ENCODE measurements at places on chromosomes 3 and 15.

- DNase-seq = no peak
These were observed 307.1 kb downstream of the VPS13C start for GRCh38 chr15:61753018-61753710.

DNA sequence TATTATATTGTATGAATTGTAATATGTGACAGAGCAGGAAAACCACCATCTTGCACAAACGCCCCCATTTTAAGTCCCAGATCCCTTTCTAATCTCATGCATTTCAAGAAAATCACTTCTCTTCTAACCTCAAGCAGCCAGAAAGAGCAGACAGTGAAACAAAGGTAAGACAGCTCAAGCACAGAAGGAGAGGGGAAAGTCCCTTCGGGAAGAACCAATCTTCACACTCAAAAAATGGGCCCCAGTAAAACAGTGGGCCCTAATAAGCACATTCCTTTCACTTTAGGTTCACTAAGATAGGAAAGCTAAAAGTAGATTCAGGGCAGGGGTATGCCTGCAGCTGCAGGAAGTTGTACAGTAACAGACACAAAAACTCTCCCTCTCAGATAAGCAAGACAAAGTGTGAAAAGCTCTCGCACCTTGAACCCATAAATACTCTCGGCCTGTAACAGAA is 1268.7 kb downstream of the SI start:
- no peak for DNase-seq

DNA sequence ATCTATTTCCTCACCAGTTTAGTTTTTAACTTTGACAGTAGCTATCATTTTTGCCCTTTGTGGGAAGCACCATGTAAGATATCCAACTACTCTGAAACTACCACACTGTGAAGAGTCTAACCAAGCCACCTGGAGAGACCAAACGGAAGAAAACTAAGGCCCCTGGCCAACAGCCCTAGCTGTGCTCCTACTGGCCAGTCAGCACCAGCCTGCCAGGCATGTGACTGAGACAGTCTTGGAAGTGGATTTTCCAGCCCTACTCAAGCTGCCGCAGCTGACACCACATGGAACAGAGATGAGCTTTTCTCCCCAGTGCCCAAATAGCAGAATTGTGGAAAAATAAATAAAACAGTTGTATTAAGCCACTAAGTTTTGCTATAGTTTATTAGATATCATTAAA is 2.9 kb upstream of the TBC1D5 start:
- peak; percentile 17 for DNase-seq

DNA sequence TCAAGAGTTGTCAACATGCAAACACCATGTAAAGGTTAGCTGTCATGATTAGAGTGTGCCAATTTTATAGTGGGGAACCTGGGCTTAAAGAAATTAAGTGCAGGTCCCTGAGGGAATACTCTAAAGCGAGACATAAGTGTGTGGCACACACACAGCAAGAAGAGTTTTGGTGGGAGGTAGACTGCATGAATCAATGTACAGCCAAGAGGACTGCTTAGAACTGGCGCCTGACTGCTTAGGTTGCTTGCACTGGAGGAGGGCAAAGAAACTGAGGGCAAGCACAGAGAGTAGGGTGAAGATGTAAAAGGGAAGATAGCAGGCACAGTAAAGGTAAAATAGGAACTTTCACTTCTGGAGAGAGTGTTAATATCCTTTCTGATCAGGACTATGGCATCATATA is 184.9 kb downstream of the SOX2 start:
- no peak for DNase-seq

GRCh38 chr3:61821823-61822251 is 260.5 kb downstream of the PTPRG start:
- DNase-seq = peak; percentile 65

DNA sequence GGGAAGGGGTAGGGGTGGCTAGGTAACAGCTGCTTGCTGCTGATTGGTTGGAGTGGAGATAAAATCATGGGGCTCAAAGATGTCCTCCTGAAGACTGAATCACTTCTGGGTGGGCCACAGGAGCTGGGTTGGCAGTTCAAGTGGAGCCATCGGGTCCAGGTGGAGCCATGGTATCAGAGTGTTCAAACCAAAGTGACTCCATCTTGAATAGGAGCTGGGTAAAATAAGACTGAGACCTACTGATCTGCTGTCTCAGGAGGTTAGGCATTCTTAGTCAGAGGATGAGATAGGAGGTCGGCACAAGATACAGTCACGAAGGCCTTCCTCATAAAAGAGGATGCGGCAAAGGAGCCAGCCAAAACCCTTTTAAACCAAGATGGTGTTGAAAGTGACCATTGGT is 96.5 kb downstream of the RTP4 start:
- DNase-seq = no peak

- DNase-seq = no peak
These were observed 1278.0 kb upstream of the GBE1 start for GRCh38 chr3:83039422-83039821.

DNA sequence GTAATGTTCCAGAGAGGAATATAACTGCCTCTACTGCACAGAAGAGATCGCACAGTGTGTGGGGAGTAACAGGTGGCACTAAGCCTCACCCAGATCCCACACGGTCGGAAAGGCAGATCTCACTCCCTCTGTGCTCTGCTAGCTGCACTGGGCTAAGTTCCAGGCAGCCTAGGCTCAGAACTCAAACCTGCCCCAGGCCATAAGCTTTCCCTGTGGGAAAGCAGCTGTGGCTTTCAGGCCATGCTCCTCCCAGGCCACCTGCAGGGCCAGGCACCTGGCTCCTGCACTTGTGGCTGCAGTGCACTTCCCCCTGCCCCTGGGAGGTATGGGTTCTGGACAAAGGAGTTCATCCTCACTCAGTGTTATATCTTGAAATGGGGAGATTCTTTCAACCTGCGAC is 27.5 kb downstream of the PCCB start:
- peak; percentile 25 for DNase-seq

GRCh38 chr3:168081171-168081771 is 14.5 kb downstream of the GOLIM4 start:
- DNase-seq = no peak

DNA sequence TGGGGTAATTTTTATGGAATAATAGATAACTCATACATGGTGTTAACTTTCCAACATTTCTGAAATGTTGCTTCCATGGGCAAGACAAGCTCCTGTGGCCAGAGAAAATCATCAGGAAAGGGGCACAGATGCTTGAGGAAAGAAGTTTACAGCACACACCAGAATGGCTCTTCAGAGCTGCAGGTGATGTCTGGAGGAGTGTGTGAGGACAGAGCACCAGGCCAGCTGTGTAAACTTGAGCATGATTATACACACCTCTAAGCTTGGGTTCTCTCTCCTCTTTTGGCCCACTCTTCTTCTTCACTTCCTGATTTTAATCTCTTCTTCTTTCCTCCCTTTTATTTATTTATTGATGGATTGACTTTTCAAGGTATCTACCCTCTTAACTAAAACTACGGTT is 676.0 kb downstream of the GRM7 start:
- no peak for DNase-seq

GRCh38 chr3:131350506-131350905 is 31.1 kb upstream of the NUDT16 start:
- no peak for DNase-seq

GRCh38 chr3:189572249-189572648 is 58.9 kb upstream of the TP63 start:
- no peak for DNase-seq

DNA sequence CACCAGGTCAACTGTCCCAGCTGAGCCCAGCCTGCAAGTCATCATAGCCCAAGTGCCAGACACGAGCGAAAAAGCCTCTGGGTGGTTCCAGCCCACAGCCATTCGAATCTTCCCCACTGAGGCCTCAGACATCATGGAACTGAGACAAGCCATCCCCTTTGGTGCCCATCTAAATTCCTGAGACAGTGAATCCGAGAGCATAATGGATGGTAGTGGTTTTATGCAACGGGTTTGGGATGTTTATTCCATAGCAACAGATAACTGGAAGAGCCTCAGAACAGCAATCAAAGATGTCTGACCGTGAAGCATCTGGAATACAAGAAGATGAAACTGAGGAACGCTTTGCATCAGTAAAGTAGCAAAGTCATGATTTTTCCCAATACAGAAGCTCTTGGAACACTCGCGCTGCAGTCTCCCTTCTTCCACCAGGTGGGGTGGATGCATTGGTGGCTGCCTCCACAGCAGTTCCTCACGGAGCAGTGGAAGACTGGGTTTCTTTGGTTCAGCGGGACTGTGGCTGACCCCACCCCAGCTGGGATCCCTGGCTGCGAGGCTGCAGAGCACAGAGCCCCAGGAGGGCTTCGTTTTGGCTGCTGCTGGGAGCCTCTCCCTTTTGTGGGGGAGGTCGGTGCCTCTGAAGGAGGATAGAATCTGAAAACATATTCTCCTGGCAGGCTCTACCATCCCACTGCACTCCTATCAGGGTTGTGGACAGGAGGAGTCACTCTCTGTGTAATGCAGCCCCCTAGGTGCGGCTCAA is 26.4 kb upstream of the PDE8A start:
- peak; percentile 79 for DNase-seq

GRCh38 chr15:87901926-87902690 is 354.4 kb downstream of the NTRK3 start:
- DNase-seq = no peak

DNA sequence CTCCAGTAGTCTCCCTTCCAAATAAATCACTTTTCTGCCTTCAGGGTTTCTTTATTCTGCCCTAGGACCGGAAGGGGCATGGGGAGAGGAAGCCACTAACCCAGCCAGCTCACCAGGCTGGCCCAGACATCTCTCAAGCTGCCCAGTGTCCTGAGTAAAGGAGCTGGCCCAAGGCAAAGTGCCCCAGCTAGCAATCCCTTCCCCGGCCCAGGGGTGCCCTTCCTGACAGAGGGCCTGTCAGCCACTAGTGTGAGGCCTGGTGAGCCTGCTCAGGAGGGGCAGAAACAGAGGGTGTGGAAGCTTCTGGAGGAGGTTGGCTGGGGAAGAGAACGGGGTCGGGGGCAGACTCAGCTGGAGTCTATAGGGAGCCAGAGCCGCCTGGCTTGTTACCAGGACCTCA is 22.2 kb downstream of the SHF start:
- no peak for DNase-seq

DNA sequence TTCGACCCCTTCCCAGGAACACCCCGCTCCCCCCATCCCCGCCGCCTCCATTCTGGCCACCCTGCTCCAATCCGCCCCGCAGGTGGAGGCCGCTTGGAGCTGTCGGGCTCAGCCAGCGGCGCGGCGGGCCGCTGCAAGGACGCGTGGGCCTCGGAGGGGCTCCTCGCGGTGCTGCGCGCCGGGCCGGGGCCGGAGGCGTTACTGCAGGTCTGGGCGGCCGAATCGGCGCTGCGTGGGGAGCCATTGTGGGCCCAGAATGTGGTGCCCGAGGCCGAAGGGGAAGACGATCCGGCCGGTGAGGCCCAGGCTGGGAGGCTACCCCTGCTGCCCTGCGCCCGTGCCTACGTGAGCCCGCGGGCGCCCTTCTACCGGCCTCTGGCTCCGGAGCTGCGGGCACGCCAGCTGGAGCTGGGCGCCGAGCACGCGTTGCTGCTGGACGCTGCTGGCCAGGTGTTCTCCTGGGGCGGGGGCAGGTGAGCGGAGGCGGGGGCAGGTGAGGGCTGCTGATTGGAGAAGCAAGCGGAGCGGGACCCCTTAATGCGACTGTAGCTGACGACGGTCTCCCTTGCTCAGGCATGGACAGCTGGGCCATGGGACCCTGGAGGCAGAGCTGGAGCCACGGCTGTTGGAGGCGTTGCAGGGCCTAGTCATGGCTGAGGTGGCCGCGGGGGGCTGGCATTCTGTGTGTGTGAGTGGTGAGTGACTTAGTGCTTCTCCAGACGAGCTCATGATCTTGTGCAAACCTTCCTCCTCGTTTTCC is 2.5 kb downstream of the RCCD1 start:
- peak; percentile 56 for DNase-seq

DNA sequence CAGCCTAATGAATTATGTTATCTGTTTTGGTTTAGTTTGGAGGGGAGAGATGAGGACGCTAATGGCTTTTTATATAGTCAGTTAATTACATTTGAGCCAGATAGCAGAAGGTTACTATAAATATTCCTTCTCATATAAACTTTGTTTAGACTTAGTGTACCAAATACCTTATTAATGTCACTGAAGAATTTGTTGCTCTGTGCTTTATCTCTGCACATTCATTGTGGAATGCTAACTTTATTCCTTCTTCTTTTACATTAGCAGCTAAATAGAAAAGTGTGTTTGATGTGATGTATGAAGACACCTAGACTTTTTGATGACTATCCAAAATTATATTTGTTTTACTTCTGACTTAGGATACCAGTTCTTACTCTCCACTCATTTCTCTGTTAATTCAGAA is 105.2 kb downstream of the EPHA3 start:
- no peak for DNase-seq

- DNase-seq = no peak
These were observed 33.0 kb downstream of the SLC28A1 start for GRCh38 chr15:84917452-84917851.

DNA sequence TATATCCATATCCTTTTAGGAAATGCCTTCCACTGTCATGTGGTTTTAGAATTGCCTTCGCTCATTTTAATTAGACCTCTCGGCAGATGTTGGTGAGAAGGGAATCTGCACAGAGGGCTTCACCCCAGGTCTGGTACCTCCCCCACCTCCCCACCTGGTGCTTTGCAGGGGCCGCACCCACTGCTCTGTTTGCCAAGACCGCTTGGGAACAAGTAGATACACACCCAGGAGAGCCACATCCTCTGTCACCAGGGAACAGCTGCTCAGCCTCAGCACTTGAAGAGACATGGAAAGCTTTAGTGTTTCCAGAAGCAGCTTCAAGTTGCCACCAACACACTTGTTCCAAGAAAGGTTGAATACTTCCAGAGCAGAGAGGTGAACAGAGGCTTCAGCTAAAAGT is 21.8 kb downstream of the LRRC31 start:
- DNase-seq = no peak

DNA sequence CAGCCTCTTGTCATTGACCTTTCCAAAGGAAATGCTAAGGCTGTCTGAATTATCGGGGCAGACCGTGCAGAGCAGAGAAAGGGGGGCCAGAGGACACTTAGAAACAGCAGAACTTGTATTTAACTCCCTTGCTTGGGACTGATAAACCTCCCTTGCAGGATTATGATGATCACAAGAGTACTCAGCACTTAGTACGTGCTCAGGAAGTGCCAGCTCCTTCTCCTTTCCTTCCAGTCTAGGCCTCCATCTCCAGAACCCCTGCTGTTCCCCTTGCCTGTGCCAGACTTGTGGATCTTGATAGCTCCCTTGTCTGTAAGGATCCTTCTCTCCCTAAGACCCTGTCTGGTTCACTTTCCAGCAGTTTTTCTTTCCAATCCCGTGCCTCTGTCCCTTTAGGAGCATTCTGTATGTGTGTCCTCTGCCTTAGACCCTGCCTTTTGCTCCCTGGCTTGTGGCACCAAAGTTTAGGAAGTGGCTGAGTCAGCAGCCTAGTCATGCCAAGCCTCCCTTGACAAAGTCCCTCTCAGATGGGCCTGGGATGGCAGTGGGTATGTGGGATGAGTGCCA is 747 bp downstream of the SORD start:
- DNase-seq = no peak

GRCh38 chr3:15499536-15499935 is 22.0 kb downstream of the COLQ start:
- DNase-seq = no peak
